Coronary artery (tissue), 2 donors: ENCODE measurements at places on chromosomes 6 and 20.

DNA sequence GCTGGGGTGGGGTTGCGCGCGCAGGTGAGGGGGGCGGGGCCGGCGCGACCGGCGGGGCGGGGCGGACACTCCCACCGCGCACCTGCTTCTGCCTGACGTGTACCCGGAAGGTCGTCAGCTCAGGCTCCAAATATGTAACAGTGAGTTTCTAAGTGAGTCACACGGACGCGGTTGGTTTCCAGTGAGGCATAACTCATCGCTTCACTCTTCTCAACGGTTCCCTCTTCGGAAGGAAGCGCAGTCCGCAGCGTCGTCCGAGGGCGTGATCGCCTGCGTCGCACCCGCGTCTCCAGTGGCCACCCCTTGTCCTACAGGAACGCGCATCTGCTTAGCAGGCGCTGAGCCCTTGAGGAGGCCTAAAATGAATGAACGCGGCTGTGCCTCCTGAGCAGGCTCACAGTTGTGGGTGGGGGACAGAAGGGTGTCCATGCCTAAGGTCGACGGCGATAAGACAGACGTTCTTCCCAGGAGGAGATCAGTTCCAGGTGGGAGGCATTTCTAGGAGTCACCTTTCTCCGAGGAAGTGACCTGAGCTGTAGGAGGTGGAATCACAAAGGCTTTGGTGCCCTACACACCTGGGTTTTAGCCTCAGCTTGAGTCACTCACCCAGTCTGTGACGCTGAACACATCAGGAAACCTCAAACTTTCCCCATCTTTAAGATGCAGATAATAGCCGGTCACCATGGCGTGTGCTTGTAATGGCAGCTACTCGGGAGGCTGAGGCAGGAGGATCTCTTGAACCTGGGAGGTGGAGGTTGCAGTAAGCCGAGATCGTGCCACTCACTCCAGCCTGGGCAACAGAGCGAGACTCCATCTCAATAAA is 50.9 kb upstream of the EZR start:
- DNase-seq = peak; percentile 86

DNA sequence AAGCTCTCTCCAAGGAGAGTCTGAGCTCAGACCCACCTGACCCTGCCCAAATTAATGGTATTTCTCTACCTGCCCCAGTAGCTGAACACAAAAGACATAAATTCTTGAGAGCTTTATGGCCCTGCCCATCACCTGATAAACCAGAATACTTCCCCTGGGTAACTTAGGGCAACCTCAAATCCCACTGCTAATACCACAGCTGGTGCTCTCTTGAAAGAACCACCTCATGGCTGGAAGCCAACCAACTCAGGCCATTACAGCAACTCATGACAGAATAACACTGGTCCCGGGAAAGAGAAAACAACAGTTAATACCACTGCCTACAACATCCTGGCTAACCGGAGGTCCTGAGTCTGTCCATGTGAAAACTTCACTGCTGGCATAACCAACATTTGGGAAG is 328.6 kb downstream of the NKAIN2 start:
- DNase-seq = no peak

DNA sequence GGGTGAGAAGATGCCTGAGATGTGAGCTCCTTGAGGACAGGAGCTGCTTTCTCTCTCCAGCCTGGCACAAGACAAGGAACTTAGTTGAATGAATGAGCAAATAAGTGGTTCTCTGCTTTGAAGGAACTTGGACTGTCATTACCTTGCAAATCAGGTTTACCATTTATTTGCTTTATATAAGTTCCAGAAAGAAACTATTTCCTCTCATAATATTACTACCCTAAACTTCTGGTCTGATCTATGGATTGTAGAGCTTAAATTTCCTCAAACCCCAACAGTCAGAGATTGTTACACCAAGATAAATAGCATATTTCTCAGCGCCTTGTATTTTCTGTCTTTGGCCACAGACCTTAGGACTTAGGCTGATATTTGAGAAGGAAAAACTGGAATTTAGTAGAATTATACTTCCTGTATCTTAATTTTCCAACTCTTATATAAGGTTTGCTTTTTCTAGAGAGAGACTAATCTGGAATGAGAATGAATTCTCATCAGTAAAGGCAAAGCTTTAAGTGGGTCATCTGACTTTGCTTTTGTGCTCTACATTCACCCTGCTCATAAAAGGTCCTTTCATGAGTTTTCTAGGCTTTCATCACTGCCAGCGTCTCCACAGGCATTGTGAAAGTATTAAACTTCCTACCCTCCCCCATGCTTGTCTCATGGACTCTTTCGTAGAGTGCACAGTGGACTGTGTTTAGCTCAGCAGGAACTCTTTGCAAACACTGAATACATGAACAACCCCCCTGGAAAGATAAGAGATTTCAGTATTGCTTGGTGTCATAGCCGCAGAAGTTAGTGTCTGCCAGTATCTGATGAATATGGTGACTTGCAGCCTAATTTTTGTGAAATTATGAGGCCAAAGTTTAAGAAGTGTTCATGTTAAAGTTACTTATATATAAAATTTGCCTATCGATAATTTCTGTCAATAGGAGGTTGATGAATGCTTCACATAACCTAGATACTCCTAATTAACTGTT is 74.0 kb downstream of the PTPRA start:
- no peak for DNase-seq

DNA sequence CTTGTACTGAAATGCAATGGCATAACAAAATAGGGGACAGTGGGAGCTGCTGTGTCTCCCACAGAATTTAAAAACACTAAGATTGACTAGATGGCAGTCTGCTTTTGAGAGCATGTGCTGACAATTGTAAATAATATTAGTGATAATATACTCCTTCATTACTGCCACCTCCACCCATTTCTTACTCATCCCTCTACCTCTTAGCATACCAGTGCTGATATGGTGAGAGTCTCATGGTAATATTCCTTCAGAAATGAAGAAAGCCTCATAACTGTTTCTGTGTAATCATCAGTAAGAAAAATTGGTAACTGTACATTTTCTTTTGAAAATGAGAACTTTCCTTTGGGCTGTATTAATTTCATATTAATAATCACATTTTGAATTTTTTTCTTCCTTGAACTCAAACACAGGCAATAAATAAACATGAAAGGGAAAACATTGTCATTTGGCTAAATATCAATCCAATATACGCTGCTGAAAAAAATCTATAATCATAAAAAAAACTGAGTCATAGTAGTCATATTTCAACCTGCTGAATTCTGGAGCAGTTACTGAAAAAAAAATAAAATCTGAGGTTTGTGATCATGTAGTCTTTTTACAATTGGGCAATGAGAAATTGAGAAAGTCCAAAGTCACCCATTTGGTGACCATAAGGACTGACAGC is 34.6 kb downstream of the FAM83B start:
- DNase-seq = no peak

DNA sequence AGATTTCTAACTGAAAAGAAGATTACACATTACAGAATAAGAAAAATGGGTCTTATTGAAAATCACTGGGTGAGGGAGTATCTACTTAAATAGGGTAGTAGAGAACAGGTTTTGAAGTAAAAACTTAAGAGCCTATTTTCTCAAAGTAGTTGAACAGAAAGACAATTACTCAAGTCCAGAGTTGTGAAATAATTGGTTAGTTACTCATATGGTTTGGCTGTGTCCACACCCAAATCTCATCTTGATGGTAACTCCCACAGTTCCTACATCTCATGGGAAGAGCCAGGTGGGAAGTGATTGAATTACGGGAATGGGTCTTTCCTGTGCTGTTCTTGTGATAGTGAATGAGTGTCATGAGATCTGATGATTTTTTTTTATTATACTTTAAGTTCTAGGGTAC is 1035.3 kb upstream of the GJE1 start:
- no peak for DNase-seq

DNA sequence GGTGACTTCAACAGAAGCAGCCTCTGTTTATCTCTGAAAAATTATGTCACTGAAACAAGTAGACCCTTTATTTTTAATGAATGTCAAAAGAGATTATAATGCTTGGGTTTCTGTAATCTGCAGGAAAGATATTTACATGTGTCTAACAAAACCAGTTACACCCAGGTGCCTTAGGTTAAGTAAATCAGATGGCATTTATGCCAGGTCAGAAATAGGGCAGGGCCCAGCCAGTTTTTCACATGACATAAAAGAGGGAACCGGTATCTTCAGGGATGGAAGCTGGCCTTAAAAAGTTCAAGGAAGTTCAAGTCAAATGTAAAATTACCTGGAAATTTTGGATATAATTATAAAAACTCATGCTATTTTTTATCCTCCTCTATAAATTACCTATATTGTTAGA is 14.2 kb upstream of the ENPP4 start:
- no peak for DNase-seq

DNA sequence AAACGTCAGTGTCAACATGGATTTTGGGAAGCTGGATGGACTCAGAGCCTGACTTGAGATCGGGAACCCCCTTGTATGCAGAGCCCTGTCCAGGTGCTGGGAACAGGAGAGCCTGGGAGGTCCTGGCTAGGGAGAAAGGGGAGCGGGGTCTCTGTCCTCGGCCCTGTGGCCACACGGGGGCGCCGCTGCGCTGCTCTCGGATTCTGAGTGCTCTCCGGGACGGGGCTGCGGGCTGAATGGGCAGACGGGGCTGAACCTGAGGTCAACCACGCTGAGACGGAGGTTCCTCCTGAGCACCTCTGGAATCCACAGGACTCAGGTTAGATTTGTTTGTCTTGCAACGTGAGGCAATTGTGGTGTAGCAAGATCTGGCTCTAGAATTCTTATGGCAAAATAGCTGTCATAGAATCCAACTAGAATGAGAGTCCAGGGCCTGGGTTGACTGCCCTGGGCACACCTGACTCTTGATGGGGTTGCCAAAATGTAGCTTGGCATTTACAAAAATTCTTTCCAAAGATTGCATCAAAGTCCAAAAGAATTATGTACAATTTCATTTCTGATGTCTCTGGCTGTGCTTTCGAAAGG is 20.6 kb upstream of the HLA-F start:
- no peak for DNase-seq

DNA sequence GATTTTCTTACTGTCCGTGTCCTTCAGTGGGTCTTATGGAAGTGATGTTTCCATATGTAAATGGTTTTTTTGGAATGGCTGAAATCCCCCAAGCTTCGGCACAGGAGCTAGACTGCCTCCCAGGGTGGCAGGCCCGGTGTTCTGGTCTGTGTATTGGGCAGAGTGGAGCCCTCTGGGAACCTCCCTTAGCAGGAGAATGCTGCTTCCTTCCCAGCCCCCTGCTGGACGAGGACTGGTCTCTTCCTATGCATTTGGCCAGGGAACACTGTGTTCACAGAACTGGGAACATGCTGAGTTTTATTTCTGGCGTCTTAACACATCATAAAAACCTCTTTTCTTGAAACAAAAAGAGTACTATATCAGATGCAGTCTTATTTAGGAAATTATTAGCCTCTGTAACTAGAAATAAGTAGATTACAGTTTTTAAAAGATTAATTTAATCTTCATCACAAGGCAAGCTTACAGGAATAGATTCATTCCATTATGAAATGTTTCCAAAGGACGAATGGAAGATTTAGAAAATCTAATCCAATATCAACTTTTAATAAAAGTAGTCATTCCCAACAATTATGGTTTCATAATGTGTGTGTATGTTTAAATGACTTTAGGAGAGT is 56.6 kb downstream of the SYTL3 start:
- peak; percentile 77 for DNase-seq

GRCh38 chr6:77839292-77839691 is 186.5 kb downstream of the MEI4 start:
- DNase-seq = no peak

DNA sequence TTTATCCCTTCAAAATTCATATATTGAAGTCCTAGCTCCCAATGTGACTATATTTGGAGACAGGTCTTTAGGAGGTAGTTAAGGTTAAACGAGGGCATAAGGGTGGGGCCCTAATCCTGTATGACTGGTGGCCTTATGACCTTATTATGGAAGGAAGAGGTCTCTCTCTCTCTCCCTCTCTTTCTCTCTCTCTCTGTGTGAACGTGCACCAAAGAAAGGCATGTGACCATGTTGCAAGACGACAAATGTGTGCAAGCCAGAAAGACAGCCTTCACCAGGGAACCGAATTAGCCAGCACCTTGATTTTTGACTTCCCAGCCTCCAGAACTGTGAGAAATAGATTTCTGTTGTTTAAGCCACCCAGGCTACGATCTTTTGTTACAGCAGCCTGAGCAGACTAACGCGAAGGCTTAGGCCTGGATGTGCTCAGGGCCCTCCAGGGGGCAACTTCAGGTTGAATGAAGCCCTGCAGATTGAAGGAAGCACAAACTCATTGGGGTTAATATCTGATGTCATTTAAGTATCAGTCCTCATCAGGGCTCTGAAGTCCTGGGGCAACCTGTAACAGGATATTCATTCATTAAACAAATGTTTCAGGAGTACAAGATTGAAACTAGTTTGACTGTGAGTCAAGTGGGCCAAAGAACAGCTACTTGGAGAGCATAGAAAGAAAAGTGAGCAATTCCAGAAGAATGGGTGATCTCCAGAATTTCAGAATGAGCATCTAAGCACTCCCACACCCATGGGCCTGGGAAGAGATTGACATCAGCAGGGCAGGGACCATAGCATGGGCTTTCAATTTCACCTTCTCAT is 157.4 kb upstream of the TNFAIP3 start:
- DNase-seq = no peak

DNA sequence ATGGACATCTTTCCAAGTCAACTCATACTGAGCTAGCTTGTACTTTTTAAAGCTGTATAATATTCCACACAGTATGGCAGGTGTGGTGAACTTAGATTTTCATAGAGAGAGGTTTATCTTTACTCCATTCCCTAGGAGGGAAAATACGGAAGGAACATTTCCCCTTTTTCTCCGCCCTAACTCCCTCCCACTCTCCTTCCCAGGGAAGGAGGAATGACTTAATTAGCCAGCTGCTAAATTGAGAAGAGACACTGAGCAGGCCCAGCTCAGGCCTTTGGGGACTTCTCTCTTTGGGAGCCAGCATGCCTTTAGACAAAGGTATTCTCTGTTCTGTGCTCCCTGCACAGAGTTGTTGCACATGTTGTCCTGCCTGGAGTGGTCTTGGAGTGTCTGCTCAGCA is 46.1 kb downstream of the MBOAT1 start:
- DNase-seq = no peak

GRCh38 chr20:50056951-50057713 is 55.8 kb downstream of the UBE2V1 start:
- no peak for DNase-seq

GRCh38 chr20:13262671-13263360 is 41.7 kb downstream of the ISM1 start:
- no peak for DNase-seq

- DNase-seq = no peak
These were observed 215.5 kb downstream of the ALDH8A1 start for GRCh38 chr6:134734312-134734869.
